Stimulated activated CD8-positive, alpha-beta memory T cell treated with anti-CD3 and anti-CD28 coated beads, Interleukin-15, amount 100 ng/mL, for 24 hours (primary cell): ENCODE measurements at places on chromosomes 2 and 18.

DNA sequence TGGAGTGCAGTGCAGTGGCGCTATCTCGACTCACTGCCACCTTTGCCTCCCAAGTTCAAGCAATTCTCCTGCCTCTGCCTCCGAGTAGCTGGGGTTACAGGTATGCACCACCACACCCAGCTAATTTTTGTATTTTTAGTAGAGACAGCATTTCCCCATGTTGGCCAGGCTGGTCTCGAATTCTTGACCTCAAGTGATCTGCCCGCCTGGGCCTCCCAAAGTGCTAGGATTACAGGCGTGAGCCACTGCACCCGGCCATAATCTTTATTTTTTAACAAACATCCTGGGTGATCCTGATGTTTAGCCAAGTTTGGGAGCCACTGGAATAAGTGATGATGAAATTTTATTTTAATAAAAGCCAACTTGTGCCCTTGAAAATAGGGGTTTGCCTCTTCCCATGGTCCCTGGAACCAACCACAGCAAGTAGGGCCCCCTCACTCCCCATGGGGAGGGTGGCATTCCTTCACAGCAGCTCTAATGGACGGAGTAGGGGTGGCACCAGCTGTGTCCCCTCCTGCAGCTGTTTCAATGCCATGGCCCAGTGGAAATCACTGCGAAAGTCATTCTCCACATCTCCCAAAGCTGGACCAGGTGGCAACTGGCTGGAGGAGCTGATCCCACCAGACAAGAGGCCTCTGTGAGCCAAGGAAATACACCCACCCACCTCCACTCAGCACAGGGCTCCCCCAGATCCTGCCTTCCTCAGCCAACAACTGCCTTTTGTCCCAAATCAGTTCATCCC lies 194.8 kb downstream of the ZFP36L2 start:
- DNase-seq = no peak

DNA sequence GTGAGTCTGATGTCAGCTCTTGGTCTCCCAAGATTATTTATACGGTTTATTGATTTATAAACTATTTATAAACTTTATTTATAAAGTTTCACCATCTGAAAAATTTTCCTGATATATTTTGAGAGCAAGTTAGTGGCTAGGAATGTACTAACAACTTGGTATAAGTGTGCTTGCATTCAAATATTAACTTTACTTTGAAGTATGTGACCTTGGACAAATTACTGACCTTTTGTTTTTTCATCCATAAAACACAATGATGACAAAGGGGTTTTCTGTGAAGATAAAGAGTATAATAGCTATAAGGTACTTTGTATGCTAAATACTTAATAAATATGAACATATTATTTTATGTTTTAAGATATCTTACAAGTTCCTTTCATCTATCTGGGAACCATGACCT lies 221.7 kb downstream of the GCA start:
- no peak for DNase-seq

DNA sequence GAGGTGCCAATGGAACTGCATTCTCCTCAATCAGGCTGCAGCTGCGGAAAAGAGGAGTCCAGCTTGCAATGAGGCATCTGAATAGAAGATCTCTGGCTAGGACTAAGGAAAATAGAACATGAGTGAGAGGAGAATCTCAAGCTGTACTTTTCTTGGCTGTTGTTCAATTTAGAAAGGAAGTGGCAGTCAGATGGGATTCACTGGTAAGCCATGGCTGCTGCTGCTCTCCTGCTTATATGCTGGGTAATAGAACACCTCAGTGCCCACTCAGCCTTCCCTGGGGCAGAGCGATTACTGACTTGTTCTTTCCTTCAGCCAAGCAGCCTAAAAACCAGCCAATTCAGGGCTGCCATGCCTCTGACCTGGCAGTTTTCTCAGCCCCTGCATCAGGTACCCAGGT lies 17.6 kb upstream of the CHST9 start:
- DNase-seq = no peak

- DNase-seq = no peak
Observed at GRCh38 chr18:316393-316792, 48.5 kb upstream of the THOC1 start.

DNA sequence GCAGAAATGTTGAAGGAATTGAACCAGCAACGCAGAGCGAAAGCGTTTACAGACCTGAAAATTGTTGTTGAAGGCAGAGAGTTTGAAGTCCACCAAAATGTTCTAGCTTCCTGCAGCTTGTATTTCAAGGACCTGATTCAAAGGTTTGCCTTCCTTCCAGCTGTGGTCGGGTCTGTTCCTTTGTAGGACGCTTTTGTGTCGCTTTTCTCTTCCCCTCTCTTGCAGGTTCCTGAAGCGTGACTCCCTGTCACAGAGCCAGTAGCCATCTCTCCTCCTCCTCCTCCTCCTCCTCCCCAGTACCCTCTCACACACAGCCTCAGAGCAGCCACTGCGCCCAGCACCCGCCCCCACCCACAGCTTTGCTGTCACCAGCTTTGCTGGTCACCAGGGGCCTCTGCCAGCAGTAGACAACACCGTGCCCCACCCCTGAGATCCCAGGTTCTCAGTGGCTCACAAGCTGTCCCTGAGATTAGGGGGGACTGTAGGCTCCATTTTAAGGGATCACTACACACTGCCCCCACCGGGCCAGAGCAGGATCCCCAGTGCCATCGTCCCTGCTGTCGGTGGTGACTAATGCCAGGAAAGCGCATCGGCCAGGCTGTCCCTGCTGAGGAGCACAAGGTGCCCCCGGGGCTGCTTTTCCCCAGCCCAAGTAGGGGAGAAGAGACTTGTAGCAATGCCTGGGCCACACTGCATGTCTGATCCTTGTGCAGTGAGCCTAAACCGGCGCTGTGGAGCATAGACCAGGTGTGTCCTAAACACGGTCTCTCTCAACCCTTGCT lies 242.3 kb downstream of the ATAD2B start:
- DNase-seq = no peak

- DNase-seq = no peak
Observed at GRCh38 chr2:54618646-54619565, 104.6 kb upstream of the EML6 start.

- no peak for DNase-seq
Observed at GRCh38 chr18:32373995-32374394, 96.7 kb downstream of the GAREM1 start.

- no peak for DNase-seq
Observed at GRCh38 chr2:206482123-206482522, 38.8 kb downstream of the ADAM23 start.

DNA sequence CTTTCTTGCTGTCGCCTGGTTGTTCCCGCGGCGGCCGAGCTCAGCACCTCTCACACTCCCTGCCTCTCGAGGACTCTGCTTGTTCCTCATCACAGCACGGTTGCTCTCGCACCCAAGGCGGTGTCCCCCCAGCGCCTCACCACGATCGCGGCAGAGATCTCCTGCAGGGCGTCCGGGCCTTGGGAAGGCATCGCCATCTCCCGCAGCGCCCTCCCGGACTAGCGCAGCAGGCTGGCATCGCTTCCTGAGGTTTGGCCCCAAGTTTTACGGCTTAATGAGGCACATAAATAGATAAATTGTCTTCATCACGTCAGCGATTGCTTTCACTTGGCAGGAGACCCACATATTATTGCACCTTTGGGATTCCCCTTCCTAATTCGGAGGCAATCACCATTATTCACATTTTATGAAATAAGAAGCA lies 125.4 kb downstream of the RGPD3 start:
- DNase-seq = no peak

DNA sequence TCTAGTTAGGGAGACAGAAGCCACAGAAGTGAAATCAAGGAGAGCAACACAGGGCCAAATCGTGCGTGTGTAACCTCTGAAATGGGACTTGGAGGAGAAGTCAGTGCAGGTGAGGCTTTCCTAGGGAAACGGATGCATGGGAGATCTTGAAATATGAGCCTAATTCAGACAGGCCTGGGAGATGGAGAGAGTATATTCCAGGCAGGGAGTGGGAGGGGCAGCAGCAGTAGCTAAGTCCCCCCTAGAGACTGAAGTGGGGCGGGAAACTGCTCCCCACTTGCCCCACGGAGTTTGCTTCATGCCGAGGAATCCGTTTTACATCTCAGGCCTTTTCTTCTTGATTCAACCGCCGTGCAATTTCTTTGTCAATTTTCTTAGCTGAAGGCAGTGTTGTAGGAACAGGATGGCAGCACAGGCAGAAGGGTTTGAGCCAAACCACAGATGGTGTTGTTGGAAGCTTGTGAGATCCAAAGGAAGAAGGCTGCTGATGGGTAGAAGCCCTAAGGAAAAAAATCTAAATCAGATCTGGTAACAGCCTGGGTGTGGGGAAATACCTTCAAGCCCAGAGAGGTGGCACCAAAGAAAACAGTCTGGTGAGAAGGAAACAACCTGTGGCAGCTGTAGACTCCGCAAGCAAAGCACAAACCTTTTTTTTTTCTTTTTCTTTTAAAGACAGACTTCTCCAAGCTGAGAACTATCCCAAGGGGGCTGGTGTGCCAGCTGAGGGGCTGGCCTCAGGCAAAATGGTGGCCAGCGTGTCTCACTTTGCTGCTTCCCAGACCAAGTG lies 40.2 kb downstream of the EPAS1 start:
- no peak for DNase-seq

DNA sequence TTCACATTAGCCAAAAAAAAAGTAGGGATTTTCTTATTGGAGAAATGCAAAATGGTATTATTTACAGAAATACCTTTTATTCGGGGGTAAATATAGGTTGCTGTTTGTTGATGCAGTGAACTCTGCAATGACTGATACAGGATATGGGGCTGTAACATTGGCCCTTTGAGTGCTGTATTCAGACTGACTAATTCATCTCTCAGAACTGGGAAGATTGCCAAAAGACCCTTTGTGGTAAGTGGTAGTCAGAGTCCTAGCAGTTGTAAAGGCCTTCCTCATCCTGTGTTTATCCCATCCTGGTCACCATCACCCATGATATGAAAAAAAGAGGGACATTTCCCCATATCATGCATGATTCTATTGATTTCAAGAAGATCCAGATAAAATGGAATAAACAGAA lies 14.0 kb upstream of the DCC start:
- DNase-seq = no peak

GRCh38 chr2:15790838-15791237 lies 149.5 kb upstream of the MYCN start:
- no peak for DNase-seq

- no peak for DNase-seq
Observed at GRCh38 chr2:172088245-172089004, 3.1 kb downstream of the DLX1 start.

DNA sequence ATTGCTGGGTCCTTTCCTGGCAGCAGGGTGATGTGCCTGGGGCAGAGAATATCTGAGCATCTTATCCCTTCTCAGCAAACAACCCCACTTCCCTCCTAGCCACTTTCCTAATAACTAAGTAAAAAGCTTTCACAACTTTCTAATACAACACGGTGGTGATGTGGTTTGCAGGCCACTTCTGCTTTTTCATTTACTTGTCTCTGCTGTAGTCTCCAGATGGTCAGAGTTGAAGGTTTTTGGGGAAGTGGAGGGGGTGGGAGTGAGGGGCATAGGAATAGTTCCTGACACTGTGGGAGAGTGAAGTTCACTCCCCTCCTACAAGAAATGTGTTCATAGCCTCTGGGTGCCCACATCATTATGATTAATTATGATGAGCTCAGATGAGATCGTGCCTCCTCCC lies 11.6 kb downstream of the OXER1 start:
- no peak for DNase-seq

- DNase-seq = no peak
Observed at GRCh38 chr2:153811516-153811915, 60.2 kb upstream of the GALNT13 start.

- DNase-seq = no peak
Observed at GRCh38 chr2:106147159-106147558, 46.9 kb downstream of the UXS1 start.

DNA sequence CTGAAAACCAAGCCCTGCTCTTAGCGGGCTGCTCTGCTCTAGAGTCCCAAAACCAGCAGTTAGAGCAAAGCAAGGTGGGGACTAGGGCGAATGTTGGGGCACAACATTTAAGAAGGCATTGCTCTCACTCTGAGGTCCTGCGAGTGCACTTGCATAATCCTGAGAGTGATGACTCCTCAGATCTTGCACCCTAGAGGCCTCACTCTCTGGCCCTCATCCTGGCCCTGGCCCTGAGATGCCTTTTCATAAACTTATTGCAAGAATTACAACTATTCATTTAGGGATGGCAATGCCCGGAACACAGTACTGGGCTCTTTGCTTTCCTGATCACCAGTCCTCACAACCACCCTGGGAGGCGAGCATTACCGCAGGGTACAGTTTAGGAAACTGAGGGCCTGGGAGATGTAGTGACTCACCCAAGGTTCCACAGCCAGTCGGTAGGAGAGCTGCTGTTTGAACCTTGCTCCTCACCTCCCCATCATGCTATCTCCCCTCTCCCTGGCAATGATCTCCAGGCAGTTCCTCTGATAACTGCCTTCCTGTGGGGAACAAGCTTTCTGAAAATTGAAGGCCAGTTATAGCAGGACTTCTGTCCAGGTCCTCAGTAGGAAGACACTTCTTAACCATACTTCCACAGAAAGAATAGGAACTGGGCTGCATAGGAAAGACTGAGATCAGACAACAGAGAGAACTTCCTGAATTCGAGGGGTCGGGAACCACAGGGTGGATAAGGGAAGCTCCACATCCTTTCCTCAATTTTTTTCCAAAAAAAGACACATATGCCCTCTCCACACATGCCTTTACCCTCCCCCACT lies 91.3 kb downstream of the TNS1 start:
- DNase-seq = no peak

GRCh38 chr2:67752199-67752598 lies 310.6 kb downstream of the C1D start:
- DNase-seq = no peak

- no peak for DNase-seq
Observed at GRCh38 chr2:9440058-9440727, 16.7 kb downstream of the CPSF3 start.

GRCh38 chr18:36454848-36455458 lies 157.4 kb downstream of the FHOD3 start:
- DNase-seq = no peak

- DNase-seq = no peak
Observed at GRCh38 chr2:3956892-3957291, 253.5 kb downstream of the DCDC2C start.

GRCh38 chr2:180258041-180258537 lies 251.0 kb upstream of the CWC22 start:
- DNase-seq = no peak

GRCh38 chr18:60892855-60893254 lies 440.4 kb upstream of the CDH20 start:
- DNase-seq = no peak

- DNase-seq = no peak
Observed at GRCh38 chr2:128380961-128381938, 62.6 kb upstream of the HS6ST1 start.

GRCh38 chr2:2801458-2801857 lies 470.4 kb upstream of the MYT1L start:
- no peak for DNase-seq

- no peak for DNase-seq
Observed at GRCh38 chr2:161533218-161533617, 91.0 kb upstream of the SLC4A10 start.

DNA sequence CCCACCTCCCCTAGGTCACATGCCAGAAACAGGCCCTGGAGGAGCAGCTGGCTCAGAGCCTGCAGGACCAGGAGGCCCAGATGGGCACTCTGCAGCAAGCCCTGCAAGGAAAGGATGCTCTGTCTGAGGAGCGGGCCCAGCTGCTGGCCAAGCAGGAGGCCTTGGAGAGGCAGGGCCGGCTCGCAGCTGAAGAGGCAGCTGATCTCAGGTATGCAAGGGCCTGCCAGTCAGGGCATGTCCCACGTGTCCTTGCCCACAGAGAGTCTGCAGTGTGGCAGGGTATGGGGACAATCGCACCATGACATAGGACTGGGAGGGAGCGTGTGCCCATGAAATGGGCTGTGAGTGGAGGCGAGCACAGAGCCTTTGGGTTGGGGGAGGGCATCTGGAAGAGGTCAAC lies 39.9 kb downstream of the CROCC2 start:
- DNase-seq = no peak
